ENCODE measurements at places on chromosomes 7 and 10. TPM values are rescaled to one million over a fixed set of nuclear protein-coding genes. Genes with fewer than 3 reads are reported as not detected.

The ACSM6 gene
- not detected for total RNA-seq

The TMEM139 gene
- total RNA-seq = not detected

The ZSCAN21 gene
- total RNA-seq = 8.2 TPM

The CYP3A7 gene
- not detected for total RNA-seq

The STMP1 gene
- total RNA-seq = 10.1 TPM

The BLNK gene
- total RNA-seq = not detected

The NUTM2E gene
- not detected for total RNA-seq

The TBXAS1 gene
- total RNA-seq = 0.87 TPM
